ENCODE measurements at places on chromosomes 2 and 18.

GRCh38 chr18:904218-905090 lies at the start of gene ADCYAP1:
Gene ADCYAP1 (plus strand): TSS chr18:904871. CDS start chr18:905387, 516 bp downstream.
- peak; percentile 43 for DNase-seq

DNA sequence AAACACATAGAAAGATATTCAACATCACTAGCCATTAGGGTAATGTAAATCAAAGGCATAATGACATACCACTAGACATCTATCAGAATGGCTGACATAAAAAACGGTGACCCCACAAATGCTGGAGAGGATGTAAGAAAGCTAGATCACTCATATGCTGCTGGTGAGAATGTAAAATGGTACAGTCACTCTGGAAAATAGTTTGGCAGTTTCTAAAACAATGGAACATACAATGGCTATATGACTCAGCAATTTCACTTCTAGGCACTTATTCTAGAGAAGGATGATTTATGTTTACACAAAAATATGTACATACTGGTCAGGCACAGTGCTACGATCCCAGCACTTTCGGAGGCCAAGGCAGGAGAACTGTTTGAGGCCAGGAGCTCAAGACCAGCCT lies 87.3 kb downstream of the COLEC12 start:
- no peak for DNase-seq

- no peak for DNase-seq
These were observed 39.1 kb downstream of the STK17B start for GRCh38 chr2:196131949-196132925.

- peak; percentile 3 for DNase-seq
These were observed 208.4 kb downstream of the TNS1 start for GRCh38 chr2:217794133-217794986.

DNA sequence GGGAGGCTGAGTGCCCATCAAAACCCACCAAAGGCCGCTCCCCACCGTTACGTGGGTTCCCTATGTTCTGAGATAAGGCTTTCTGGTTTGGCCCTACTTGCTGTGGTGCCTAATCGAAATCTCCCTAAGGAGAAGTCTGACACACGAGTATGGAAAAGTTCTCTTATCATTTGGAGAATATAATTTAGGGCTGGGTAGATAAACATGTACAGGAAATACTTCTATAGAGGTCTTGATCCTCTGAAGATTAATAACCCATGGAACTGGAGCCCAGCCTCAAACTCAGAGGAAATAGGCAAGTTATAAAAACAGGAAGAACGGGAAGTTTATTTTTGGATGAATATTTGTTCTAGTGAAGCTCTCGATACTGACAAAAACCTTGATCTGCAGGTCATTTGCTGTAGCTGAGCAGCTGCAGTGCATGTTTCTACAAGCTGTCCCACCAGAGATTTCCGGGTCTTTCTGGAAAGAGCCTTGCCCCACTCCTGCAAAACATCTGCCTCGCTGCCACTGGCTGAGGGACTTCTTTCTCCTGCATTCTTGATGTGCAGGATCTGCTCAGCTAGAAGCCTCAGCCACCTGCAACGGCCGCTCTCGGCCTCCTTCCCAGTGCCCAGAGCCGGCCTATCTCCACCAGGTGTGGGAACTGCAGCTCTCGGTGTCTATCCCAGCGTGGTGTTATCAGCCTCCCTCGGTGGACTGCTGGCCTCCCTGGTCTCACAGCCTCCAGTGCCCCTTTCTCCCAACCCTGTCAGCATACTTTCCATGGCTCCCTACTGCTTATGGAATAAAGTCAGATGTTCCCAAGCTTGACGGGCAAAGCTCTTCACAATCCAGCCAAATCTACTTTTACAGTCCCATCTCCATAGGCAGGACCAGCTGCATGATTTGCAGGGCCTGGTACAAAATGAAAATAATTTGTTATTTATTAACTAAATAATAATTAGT lies 48.6 kb downstream of the SPRED2 start:
- no peak for DNase-seq

- DNase-seq, result no peak
These were observed 425.3 kb upstream of the FANCL start for GRCh38 chr2:58666323-58666970.

DNA sequence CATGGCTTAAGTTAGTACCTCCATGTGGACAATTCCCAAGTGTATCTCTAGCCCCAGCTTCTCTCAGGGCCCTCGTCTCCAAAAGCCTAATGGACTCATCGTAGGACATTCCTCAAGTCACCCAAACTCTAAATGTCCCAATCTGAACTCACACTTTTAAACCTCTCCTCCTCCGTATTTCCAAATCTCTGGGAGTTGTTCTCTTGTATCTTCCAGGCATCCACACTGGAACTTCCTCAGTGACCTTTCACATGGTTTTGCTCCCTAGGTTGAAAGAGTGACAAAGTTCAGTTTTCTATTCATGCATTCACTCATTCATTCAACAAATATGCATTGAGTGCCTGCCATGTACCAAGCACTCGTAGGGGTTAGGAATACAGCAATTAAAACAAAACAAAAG lies 220.2 kb downstream of the ALPK2 start:
- DNase-seq, result no peak

GRCh38 chr2:105592288-105592687 lies 152.4 kb upstream of the NCK2 start:
- no peak for DNase-seq

DNA sequence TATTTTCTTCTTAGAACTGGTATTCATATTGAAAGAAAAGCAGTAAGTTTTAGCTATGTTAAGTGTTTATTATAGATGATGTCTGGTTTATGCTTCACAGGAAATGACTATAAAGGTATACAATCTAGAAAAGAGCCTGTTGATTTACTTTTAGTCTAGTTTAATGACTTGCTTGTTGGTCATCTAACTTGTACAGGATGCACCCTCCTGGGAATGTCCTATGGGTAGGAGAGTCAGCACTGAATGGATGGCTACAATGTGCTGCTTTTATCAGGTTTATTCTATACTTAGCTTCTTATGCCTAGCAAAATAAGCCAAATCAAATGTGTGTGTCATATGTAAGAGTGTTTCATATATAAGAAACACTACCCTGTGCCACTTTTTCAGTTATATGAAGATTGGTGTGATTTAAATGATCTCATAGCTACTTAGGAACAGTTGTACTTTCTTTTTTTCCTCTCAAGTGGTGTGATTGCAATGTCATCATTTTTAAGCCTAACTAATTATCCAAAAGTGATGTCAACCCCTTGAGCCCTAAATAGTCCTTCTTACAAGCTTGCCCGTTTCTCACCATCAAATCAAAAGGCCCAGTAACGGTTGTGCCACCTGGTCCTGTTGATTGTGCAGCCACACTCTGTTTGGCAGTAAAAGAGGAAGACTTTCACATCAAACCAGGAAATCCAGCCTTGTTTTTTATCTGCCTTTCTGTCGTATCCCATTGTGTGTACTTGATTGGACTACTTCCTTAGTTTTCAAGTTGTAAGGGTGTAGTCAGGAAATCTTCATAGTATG lies 176.0 kb downstream of the DIS3L2 start:
- DNase-seq, result no peak

- no peak for DNase-seq
These were observed 81.5 kb downstream of the DIS3L2 start for GRCh38 chr2:232042911-232043574.

GRCh38 chr2:100239486-100240210 lies 82.7 kb downstream of the LONRF2 start:
- DNase-seq, result no peak

DNA sequence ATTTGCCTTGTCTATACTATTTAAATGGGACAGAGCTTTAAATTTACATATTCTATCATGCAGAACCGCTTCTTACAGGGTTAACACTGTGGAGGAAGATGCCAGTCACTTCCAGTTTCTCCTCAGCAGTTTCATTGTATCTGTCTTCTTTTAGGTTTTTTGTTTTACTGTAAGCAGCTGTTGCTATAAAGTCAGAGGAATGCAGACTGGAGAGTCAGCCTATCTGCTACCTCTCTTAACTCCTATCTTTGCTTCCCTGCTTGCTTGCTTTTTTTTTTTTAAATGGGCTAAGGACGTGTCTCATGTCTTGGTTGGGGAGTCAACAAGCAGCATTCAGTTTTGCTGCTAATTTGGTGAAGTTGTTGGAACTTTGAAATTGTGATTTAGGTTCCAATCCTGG lies 8.9 kb downstream of the EPC2 start:
- DNase-seq, result no peak

GRCh38 chr2:33617401-33617800 lies 18.3 kb upstream of the FAM98A start:
- DNase-seq, result no peak

DNA sequence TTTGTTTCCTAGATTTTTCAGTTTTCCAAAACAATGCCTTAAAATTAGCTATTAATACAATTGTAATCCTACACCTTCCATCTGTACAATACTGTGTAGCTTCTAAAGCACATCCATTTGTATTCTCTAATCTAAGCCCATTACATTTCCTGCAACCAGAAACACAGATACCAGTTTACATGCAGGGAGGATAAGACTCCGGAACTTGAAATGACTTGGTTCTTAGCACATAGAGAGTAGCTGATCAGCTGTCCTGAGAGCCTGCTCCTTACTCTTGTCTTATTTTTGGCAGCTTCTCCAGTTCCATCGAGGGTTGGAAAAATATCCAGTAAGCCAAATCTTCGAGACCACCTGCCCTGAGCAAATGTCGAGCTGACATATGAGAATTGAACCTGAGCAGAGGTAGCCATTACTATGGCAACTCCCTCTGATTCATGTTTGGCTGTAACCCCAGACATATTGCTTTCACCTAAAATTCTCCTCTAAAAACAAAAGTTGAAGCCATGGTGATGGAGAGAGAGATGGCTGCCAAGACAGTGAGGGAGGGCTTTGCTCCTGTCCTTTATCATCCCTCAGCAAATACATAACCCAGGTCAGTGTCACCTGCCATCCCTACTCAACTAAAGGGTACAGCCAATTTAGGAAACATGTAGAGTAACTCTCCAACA lies 542.8 kb downstream of the IRS1 start:
- DNase-seq, result no peak

DNA sequence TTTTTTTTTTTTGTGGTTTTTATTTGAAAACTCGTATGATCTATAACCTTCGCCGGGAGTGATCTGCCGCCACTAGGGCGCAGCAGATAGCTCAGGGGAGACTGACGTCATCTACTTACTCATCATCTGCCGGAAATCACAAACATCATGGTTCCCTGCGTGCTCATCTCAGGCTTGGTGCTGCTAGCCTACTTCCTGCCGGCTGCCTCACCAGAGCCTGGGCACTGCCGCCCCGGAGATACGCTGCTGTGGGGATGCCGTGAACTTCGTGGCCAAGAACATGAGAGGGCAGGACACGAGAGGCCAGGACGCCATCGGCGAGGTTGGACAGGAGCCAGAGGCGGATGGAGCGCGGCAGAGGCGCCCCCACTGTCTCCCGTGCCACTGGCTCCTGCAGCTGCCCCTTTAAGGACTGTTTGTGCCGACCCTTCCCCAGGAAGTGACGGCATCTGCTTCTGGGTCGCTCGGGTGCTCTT lies 68.8 kb downstream of the DOK6 start:
- DNase-seq, result no peak

DNA sequence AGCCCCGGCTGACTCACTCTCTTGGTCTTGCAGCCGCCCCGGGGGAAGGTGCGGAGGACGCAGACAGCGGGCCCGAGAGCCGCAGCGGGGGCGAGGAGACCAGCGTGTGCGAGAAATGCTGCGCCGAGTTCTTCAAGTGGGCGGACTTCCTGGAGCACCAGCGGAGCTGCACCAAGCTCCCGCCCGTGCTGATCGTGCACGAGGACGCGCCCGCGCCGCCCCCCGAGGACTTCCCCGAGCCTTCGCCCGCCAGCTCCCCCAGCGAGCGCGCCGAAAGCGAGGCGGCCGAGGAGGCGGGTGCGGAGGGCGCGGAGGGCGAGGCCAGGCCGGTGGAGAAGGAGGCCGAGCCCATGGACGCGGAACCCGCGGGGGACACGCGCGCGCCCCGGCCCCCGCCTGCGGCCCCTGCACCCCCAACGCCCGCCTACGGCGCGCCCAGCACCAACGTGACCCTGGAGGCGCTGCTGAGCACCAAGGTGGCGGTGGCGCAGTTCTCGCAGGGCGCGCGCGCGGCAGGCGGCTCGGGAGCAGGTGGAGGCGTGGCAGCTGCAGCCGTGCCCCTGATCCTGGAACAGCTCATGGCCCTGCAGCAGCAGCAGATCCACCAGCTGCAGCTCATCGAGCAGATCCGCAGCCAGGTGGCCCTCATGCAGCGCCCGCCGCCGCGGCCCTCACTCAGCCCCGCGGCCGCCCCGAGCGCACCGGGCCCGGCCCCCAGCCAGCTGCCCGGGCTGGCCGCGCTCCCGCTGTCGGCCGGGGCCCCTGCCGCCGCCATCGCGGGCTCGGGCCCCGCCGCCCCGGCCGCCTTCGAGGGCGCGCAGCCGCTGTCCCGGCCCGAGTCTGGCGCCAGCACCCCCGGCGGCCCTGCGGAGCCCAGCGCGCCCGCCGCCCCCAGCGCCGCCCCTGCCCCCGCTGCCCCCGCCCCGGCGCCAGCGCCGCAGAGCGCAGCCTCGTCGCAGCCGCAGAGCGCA lies 12.7 kb downstream of the SALL3 start:
- DNase-seq, result no peak

GRCh38 chr18:22467760-22468553 lies 50.2 kb upstream of the CTAGE1 start:
- DNase-seq, result peak; percentile 82

DNA sequence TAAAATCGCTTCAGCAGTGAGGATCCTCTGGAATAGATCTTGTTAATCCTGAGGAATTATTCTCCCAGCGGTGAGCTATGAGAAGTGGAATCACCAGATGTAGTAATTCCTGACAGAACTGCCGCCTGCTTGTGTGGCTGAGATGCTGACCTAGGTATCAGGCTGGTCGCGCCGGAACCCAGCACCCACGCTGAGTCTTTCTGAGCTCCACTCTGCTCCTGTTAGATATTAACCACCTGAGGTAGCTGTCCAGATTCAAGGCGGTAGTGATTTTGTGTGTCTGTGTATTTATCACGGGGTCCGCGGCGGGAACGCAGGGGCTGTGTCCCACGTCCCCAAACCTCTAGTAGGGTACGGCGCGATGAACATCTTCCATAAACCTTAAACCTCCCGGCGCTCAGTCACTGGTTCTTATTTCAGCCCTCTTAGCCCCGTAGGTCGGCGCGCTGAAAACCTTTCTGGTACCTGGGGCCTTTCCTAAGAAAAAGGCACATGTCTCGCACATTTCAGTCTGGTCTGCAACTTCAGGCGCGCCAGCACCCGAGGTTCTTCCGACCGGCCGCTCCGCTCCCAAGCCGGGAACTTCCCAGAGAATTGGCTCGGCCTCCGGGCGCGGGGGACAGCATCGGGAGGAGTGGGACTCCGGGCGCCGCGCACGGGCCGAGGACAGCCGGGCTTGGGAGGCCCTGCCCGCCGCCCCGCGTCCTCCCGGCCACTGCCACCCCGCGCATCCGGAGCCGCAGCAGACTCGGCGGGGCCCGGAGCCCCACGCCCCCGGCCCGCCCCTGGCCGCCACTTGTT lies 542 bp upstream of the CNNM3 start:
- DNase-seq, result peak; percentile 45

DNA sequence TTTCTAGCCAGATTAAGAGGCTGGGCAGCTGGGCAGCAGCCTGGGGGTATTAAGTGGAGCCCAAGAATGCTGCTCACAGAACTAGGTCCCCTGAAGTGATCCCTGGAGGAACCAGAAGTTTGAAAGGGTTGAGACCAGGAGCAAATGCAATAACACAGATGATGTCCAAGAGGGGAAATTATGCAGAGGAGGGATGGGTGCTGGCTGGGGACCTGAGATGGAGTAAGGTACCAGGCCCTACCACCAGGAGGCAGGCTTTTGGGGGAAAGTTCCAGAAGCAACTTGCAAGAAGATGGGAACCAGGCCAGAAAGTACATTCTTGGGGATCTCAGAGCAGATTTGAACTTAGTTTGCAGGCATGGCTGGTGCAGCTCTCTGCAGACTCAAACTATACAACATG lies 175.1 kb downstream of the NCK2 start:
- DNase-seq, result no peak

GRCh38 chr2:40488927-40489677 lies 37.2 kb upstream of the SLC8A1 start:
- DNase-seq, result peak; percentile 33

- DNase-seq, result no peak
These were observed 19.5 kb upstream of the PAX8 start for GRCh38 chr2:113298176-113298575.

All from AG20443 (cell line).